ENCODE measurements at places on chromosomes 4 and X.

GRCh38 chrX:105648732-105649131 is 173.6 kb upstream of the NRK start:
- DNase-seq = no peak

GRCh38 chrX:48971249-48972219 is at the start of gene KCND1:
TSS of gene KCND1 (minus strand) at chrX:48971844. CDS start at chrX:48970271, 1,573 bp downstream.
- peak; percentile 71 for DNase-seq

DNA sequence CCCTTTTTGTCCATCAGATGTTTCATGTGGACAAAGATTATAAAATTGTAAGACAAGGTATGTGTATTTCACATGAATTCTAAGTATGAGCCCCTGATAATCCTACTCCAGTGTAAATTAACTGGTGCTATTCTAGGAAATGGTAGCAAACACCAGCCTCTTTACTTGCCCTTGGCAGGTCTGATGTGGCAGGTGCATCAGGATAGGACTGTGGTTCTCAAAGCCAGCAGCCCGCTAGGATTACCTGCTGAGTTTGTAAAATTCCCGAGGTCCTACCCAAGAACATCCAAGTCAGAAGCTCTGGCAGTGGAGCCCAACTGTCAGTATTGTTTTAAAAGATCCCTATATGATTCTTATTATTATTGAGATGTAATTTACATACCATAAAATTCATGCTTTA is 174.0 kb upstream of the ANXA3 start:
- no peak for DNase-seq

- DNase-seq = peak; percentile 59
Observed at GRCh38 chr4:122746485-122746965, 14.0 kb downstream of the BBS12 start.

DNA sequence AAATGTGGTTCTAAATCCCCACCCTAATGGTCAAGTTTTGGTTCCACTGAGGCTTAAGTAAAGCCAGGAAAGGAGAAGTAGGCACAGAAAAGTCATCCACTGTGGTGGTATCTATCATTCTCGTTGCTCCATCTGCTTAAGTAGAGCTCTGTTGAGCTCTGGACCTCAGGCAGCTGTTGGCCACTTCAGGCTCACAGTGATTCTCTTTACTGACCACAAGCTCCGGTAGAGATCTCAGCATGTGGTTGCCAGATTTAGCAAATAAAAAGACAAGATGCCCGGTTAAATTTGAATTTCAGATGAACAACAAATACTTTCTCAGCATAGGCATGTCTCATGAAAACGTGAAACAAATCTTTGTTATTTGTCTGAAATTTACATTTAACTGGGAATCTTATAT is 132.3 kb upstream of the PTCHD1 start:
- no peak for DNase-seq

DNA sequence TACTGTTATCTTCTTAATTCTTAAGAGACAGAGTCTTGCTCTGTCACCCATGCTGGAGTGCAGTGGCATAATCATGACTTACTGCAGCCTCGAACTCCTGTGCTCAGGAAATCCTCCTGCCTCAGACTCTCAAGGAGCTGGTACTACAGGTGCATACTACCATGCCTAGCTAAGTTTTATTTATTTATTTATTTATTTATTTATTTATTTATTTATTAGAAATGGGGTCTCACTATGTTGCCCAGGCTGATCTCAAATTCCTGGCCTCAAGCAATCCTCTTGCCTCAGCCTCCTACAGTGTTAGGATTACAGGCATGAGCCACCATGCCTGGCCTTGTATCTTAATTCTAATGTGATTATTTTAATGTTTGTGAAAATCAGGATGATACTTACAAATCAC is 125.6 kb downstream of the THOC2 start:
- DNase-seq = no peak

GRCh38 chrX:110678591-110678990 is 117.0 kb downstream of the CHRDL1 start:
- no peak for DNase-seq

DNA sequence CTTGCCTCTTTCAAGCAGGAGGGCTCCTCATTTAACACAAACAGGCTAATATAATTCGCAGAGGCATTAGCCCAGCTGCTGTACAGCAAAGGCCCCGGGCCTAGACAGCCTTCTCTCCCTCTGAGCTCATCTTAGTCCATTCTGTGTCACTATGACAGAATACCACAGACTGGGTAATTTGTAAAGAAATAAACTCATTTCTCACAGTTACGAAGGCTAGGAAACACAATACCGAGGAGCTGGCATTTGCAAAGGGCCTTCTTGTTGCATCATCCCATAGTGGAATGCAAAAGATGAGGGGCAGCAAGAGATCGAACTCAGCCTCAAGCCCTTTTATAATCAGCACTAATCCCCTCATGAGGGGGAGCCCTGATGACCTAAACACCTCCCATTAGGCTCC is 48.5 kb downstream of the TSPAN5 start:
- DNase-seq = peak; percentile 46

GRCh38 chr4:56692576-56692975 is 11.5 kb upstream of the HOPX start:
- DNase-seq = no peak

DNA sequence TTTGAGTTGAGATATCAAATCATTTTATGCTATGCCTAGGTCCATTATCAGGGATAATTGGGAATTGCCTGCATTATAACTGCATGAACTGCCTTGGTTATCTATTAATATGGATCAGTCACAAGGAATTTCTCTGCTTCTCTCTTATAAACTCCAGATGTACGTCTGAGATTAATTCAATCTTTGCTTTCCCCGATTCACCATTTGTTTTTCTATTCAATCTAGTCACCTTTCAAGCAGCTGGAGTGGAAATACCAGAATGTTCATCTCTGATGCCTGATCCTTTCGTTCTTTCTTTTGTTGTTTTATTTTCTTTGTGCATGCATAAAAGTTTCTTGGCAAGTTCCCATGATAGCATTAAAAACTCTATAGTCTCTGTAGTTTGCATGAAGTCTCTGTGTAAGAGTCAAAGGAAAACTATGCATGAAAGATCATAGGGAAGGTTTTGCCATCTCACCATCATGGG is 22.6 kb downstream of the SYNPO2 start:
- peak; percentile 88 for DNase-seq

GRCh38 chr4:7910263-7910896 is 29.3 kb downstream of the AFAP1 start:
- DNase-seq = peak; percentile 49

- no peak for DNase-seq
Observed at GRCh38 chr4:87251106-87251505, 30.7 kb upstream of the KLHL8 start.

DNA sequence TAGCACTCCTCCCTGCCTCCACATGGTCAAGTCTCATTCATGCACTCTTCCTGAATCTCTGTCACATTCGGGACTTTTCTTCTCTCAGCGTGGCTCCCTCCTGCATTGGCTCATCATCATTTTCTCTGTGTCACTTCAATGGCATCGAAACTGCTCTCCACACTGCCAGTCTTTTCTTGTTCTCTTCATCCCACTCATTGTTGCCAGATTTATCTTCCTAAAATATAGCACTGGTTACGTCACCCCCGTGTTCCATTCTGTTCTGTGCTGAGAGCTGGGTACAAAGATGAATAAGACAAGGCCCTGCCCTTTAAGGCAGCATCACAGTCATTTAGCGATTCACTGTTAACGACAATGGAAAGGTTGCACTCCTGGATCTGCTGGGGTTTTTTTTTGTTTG is 174.4 kb upstream of the TBC1D9 start:
- no peak for DNase-seq

- DNase-seq = no peak
Observed at GRCh38 chrX:148192547-148192946, 211.4 kb downstream of the FMR1NB start.

DNA sequence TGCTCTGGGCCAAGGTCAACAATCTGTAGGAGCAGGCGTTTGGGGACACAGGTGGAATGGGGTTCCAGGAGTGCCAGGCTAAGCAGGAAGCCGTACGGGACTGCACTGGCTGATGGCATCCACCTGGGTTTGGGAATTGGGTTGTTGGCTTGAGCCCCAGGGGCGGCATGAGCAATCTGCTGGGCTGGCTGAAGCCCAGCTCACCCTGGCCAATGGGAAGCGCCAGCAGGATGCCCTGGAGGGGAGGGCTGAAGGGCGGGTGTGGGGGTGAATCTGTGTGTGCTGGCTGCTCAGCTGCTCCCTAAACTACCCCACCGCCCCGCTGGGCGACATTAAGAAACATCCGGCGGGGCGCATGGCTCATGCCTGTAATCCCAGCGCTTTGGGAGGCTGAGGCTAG is 8.9 kb upstream of the RGS12 start:
- no peak for DNase-seq

GRCh38 chr4:88276952-88277710 is 7.2 kb downstream of the PPM1K start:
- DNase-seq = peak; percentile 39

GRCh38 chr4:106371161-106371560 is 2.6 kb upstream of the GIMD1 start:
- DNase-seq = peak; percentile 57

- DNase-seq = no peak
Observed at GRCh38 chrX:13996650-13997049, 33.0 kb downstream of the GEMIN8 start.

GRCh38 chrX:116239944-116240840 is 69.6 kb downstream of the AGTR2 start:
- DNase-seq = no peak

All from EH (cell line).